ENCODE measurements at places on chromosomes 7 and 10. TPM values are rescaled to one million over a fixed set of nuclear protein-coding genes. Genes with fewer than 3 reads are reported as not detected.

CAV2 gene
- total RNA-seq = 106 TPM

TUBB8 gene
- total RNA-seq = 0.33 TPM

PILRA gene
- not detected for total RNA-seq

FOXI2 gene
- total RNA-seq = not detected

BTBD16 gene
- 1.4 TPM for total RNA-seq

Data from mesangial cell (primary cell).